ENCODE measurements at places on chromosomes 7 and 10.

- no peak for DNase-seq
Measured at GRCh38 chr7:101869026-101869900, 51.8 kb downstream of the CUX1 start.

GRCh38 chr10:1615186-1615954 lies 122.0 kb downstream of the ADARB2 start:
- no peak for DNase-seq

- DNase-seq, result no peak
Measured at GRCh38 chr7:22255342-22255741, 101.6 kb downstream of the RAPGEF5 start.

DNA sequence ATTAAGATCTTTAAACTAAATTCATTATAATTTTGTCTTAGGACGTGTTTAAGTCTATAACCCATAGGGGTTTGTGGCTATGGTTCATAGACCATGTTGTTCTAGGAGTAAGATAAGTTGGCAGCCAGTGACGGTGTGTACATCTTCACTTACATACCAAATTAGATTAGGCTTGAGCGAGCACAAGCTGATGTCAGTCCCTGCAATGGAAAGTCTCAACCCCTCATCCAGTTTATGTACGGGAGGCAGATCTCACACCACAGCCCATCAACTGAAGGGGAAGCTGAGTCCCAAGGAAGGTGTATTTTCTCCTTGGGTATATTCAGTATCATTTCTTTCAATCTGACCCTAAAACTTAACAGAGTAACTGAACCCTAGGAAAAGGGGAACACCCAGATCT lies 5.1 kb upstream of the SMC3 start:
- DNase-seq, result no peak

DNA sequence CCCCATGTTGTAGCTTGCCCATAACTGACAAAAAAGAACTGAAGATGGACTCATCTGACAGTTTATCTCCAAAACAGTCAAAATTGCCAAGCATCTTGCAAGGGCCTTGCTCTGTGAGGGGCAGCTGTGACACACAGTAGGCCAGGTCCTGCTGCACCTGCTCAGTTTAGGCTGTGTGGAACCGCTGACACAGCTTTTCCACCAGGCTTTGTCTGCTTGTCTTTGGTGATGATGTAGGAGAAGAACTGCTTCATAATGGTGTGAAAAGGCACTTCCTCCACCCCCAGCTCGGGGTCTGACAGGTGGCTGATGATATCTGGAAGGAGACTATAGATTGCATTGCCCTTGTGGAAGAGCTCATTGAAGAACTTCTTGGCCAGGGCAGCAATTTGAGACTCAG lies 92.6 kb downstream of the NPSR1 start:
- peak; percentile 63 for DNase-seq

DNA sequence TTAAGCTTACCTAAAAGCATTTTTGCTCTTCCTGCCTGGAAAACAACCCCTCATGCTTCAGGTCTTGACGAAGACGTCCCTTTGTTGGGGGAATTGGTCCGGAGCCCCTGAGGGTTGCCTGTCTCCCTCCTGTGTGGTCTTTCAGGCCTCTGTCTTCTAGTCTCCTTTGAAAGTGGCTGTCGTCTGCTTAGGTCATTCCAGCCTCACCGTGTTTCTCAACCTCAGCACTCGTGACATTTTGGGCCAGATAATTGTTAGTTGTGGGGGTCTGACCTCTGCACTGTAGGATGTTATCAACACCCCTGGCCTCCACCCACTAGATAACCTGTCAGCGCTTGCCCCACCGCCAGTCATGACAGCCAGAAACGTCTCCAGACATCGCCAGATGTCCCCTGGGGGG lies 219.1 kb downstream of the TCF7L2 start:
- no peak for DNase-seq

DNA sequence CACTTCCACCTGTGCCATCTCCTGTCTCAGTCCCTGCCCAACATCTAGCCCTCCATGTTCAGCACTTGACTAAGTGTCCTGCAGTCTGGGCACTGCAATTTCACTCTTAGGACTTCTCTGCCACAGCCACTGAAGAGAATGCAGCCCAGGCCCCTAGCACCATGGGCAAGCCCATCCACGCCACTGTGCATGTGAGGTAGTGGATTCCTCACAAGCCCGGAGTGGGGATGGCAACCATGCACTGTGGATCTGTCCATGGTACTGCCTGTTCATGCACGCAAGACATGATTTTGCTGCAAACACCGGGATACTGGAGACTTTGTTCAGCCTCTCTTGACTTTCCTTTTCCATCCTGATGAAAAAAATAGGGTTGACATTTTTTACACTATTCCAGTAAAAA lies 12.3 kb downstream of the DDC start:
- peak; percentile 18 for DNase-seq

DNA sequence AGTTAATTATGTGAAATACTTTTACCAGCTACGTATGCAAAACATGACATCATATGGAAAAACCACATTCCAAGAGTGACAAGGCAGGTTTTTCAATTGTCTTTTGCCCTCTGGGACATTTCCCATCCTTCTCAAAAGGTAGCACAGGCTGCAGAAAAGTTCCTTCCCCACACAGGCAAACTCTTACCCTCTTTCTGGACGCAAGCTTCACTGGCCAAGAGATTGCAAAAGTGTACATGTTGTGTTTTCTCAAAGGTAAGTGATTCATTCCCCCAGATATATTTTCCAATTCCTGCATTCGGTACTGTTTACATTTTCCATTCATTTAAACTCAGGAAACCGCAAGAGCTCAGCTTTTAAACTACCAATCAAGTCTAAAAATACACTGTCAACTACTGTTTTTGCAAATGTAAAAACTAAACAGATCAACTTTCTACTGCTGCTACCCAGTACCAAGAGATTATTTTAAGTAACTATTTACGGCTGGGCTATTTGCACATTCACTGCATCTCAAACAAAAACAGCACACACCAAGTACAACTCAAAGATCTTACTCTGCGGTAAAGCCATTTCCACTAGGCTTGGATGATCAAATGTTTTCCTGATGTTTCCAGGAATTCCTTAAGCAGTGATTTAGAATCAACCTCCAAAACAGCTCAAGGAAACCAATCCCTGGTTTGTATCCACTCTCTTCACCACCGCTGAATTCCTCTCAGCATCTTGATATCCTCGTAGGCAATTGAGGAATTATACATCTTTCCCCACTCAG lies 233.6 kb upstream of the CCDC6 start:
- no peak for DNase-seq

DNA sequence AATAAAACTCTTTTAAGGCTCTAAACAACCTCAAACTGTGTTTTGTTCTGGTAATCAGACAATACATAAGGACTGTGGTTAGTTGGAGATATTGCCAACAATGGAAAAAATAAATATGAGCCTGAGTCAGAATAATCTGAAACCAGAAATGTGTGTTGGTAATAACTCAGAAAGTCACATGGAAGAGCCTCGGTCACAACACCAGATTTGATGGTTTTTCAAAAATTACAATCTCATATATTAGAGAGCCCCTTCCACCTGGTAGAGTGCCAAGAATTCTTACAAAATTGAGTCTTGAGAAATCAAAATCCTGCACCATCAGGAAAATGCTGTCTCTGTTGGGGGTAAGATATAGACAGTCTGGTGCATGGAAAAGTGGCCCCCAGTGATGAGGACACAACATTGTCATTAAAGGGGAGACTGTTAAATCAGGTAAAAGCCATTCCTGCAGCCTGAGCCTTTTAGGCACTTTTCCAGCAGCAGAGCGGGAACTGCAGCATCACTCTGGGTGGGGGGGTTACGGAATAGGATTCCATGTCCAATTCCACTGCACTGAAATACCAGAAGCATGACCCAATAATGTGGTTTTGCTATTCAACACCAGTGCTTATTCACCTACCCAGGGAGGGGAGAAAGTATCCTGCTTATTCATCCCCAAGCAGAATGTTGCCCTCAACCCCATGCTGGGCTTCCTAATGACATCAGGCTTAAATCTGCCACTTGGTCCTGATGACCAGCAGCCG lies 9.5 kb upstream of the ADAM12 start:
- DNase-seq, result no peak

DNA sequence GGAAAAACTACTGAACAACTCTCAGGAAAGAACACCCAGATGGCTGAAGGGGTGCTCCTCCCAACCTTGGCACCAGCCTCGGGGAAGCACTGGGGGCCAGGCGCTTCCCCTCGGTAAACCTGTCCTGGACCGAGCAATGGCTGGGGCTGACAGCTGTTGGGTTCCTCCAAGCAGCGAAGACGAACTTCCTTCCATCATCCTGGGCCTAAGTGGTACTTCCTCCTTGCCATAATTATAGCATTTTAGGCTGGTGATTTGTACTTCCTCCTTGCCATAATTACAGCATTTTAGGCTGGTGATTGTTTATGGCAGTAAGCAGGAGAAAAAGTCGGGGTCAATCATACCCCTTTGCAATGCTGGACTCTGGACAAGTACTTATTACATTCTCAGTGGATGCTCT lies 69.3 kb downstream of the MYOF start:
- DNase-seq, result no peak

- DNase-seq, result peak; percentile 68
Measured at GRCh38 chr10:133308421-133309099, at the start of the genes TUBGCP2 and ZNF511. Gene TUBGCP2, minus strand, starts transcription at chr10:133308872. Its CDS starts 5,931 bp downstream, at chr10:133302941. Gene ZNF511, plus strand, starts transcription at chr10:133308914. Its CDS starts 30 bp downstream, at chr10:133308944.

- no peak for DNase-seq
Measured at GRCh38 chr10:24406809-24407483, 198.0 kb downstream of the KIAA1217 start.

DNA sequence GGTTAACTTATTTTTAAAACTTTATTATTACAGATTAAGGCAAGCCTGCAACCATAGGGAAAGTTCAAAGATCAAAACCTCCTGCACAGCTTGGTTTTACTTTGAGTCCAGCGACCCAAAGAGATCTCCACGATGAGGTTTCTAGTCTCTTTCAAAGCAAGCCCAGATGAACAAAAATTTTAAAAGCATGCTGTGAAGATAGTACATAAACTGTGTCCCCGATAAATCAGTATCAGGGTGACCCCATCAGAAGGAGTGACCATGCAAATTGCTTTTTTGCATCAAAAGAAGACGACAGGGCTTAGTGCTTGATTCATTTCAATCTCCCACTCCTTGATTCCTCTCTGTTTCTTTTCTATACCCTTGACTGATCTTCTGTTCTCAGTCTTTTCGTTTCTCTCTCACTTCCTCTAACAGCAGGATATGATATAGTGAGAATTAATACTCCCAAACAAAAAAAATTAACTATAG lies 16.0 kb upstream of the DNTT start:
- peak; percentile 40 for DNase-seq

GRCh38 chr7:92751902-92752901 lies 84.2 kb downstream of the CDK6 start:
- no peak for DNase-seq

- DNase-seq, result no peak
Measured at GRCh38 chr7:765383-765782, 38.3 kb upstream of the PRKAR1B start.

DNA sequence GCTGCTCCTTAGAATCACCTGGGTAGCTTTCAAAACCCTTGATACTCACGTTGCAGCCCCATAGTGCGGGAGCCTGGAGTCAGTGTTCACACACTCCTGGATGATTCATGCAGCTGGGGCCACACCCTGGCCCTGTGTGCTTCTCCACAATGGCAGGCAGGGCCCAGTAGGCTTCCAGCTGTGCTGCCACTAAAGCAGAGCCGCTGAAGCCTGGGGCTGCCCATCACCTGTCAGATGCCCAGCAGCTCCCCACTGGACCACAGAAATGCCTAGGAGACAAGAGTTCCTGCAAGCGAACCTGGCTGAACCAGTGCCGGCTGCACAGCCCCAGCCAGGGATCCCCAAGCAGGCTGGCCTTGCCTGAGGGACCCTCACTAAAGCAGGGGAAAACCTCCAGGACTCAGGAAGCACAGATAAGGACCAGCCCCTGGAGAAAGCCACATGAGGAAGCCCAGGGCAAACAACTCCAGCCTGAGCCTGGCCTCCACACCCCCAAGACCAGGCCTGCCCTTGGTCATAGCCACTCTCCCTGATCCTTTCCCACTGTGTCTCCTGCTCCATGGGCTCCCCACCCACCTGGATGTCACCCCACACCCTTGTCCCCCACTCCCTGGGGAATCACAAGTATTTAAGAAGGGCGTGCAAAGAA lies 111.9 kb downstream of the GRID1 start:
- no peak for DNase-seq

DNA sequence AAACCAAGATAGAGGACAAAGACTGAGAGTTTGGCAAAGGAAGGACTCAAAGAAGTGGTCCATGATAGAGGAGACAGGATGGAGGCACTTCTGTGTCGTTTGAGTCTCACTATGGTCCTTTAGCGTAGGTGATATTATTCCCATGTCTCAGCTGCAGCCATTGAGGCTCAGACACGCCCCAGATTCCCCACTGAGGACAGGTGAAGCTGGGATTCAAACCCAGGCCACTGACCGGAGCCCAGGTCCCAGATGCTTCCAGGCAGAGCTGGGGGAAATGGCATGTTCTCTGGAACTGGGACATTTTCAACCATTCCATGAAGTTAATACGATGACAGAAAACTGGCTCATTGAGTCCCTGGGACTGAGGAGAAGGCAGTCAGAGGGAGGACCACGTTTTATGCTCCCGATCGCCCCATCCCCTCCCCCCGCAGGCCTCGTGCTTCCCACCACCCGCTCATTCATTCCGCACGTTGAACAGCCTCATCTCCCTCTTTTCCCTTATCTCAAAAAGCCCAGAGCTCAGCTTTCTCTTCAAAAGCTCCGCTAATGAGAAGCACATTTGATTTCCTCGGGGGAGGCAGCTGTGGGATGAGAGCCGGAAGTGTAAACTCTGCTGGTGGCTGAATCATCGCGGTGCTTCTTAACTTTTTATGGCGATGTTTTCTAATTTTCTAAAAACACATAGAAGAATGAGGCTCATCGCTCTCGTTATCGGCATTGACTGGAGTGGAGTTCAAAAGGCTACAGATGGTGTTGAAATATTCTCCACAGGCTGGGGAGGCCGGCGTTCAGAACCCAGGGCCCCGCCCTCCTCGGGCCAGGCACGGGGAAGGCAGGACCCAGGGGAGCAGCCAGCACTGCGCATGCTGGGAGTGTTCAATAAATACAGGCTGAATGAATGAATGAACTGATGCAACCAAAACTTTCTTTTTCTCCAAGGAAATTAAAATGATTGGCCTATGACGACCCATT lies 64.0 kb downstream of the OAT start:
- DNase-seq, result no peak

GRCh38 chr7:20275637-20276036 lies 55.1 kb upstream of the ITGB8 start:
- DNase-seq, result no peak

GRCh38 chr7:33971106-33971505 lies 65.8 kb downstream of the BMPER start:
- DNase-seq, result no peak

- no peak for DNase-seq
Measured at GRCh38 chr10:80406204-80406603, 2.1 kb upstream of the PRXL2A start.

DNA sequence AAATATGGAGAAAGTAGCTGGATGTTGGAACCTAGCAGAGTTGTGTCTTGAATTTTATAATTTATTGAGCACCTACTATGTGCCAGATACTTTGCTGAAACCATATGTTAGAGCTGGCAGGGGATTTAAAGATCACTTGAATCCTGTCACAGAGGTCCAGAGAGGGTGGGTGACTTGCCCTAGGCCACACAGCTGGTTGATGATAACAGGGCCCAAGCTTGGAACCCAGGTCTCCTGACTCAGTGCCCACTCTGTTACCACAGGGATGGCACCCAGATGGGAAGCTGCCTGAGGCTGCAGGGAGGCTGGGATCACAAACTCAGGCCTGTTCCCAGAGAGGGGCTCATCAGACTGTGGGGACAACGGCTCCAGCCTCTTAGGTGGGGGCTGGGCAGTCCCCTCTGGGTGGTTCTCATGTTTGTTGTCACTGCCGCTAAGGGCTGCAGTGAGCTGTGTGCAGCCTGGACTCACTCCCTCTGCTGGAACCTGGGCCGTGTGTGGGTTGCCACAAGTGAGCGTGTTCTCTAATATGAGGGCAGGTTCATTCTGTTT lies 18.6 kb downstream of the GOLGA7B start:
- DNase-seq, result no peak

- DNase-seq, result no peak
Measured at GRCh38 chr10:88289342-88289741, 293.8 kb downstream of the RNLS start.
